ENCODE measurements at places on chromosomes 7 and 10.

- no peak for DNase-seq
Measured at GRCh38 chr7:39461263-39461820, 104.9 kb upstream of the YAE1 start.

GRCh38 chr10:9158675-9159074, 1104.2 kb downstream of the GATA3 start:
- no peak for DNase-seq

- DNase-seq = no peak
Measured at GRCh38 chr7:716222-716621, 10.3 kb upstream of the DNAAF5 start.

- no peak for DNase-seq
Measured at GRCh38 chr7:106365252-106366005, 80.6 kb upstream of the NAMPT start.

GRCh38 chr10:62456611-62457101, 82.5 kb downstream of the ZNF365 start:
- no peak for DNase-seq

- no peak for DNase-seq
Measured at GRCh38 chr7:29826530-29826822, 20.2 kb downstream of the WIPF3 start.

- peak; percentile 53 for DNase-seq
Measured at GRCh38 chr10:48605786-48606529, 1.1 kb upstream of the ARHGAP22 start.

GRCh38 chr10:132765435-132765834, 20.5 kb downstream of the NKX6-2 start:
- no peak for DNase-seq

DNA sequence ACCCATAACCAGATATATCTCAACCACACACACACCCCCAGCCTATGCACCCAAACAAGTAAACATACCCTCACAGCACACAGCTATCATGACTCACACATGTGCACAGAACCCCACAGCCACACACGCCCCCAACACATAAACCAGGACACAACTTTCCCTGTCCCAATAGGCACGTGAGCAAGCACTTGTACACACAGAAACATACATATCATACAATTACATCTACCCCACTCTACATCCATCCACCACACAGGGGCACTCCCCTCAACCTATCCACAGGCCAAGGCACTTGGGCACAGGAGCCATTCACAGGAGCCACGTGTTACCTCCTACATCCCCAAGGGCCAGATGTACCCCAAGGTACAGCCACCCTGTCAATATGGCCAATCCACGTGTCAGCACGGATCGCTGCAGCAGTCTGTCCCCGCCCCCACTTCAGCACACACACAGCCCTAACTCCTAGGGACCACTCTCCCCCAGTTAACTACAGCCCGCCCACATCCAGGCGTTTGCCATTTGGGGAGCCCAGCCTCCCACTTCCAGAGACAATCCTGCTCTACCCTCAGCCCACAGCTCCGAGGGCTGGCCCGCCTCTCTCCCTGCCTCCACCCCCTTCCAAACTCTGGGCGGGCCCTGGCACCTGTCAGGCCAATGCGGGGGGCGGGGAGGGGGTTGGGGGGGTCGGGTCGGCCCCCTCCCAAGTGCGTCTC, 163.5 kb downstream of the SH3PXD2A start:
- DNase-seq = no peak

DNA sequence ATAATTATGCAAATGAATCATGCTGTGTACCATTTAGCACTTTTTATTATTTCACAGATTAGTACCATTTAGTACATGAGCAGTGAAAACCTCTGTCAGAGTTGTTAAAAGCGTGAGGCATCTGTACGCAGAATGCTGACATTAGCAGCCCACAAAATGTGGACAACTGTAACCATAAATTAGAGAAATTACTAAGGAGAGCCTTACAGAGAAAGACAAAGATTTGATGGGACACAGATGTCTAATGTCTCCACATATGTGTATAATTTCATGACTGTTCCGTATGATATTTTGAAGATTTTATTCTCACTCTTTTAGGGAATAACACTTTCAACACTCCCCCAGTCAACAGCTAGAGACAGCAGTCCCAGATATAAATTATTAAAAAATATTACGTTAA, 414.0 kb upstream of the ANKRD30A start:
- no peak for DNase-seq

- no peak for DNase-seq
Measured at GRCh38 chr7:70779321-70779720, 352.6 kb upstream of the GALNT17 start.

DNA sequence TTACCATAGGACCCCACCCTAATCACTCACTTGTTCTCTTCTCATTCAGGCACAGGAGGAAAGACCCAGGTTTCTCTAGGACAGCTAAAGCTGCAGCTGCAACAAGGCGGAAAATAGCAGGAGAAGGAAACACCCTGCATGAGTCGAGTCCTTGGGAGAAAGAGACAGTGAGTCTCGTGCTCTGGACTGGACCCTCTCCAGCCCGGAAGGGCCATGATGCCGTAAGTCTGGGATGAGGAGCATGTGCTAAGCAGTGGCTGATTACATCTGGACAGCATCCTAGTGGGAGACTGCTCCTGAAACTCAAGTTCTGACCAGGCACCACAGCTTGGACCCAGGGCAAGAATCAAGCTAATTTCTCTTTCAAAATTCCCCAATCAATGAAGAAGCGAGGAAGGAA, 39.4 kb downstream of the FBXW4 start:
- DNase-seq = no peak

DNA sequence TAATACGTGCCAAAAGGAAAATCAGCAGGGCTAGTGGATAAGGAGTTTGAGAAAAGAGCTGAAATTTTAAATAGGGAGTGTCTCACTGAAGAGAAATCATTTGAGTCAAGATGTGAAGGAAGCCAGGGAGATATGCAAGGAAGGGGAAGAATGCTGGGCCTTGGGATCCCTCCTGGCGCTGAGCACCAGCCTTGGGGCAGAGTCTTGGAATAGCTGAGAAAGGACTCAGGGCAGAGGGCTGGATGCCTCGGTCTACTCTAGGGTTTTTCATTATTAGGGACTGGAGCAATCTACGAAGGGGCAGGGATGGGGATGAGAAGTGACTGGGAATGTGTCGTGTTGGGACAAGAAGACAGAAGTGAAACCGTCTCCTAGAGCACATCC, 484 bp downstream of the ZWINT start:
- DNase-seq = no peak

GRCh38 chr10:89389254-89389653, 3.2 kb upstream of the IFIT1 start:
- peak; percentile 32 for DNase-seq

- no peak for DNase-seq
Measured at GRCh38 chr7:153084278-153084677, 324.7 kb downstream of the ACTR3B start.

GRCh38 chr7:100211342-100211780, 8.4 kb upstream of the PVRIG start:
- no peak for DNase-seq

DNA sequence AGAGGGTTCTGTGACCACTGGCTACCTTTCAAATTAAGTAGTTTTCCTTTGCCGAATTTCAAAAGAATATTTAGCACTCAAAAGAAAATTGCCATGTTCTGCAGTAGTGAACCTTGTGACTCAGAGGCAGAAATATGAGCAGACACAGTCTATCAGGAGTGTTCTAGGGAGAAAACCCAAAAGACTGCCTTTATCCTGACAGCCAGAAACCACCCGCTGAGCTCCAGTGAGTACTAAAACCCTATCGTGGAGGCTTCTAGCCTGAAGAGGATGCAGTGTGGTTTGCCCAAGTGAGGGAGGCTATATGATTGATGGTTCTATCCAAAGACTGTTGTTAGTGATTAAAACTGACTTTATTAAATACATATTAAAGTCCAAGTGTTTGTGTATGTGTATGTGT, 21.9 kb downstream of the CHRM2 start:
- DNase-seq = peak; percentile 52

DNA sequence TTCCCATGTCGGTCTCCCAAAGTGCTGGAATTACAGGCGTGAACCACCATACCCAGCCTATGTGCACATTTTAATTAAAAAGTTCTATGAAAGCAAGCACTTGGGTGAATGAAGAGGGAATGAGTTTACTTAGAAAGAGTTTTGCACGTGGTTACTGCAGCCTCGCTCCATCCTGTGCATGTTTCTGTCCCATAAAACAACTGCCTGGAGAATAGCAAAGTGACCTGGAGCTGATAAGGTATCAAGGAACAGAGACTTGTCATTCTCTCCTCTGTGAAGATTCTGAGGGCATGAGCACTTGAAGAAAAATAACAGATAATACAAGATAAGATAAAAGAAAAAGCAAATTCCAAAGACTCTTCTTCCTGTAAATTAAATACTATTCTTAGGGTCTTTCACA, 112.2 kb upstream of the JCAD start:
- no peak for DNase-seq

DNA sequence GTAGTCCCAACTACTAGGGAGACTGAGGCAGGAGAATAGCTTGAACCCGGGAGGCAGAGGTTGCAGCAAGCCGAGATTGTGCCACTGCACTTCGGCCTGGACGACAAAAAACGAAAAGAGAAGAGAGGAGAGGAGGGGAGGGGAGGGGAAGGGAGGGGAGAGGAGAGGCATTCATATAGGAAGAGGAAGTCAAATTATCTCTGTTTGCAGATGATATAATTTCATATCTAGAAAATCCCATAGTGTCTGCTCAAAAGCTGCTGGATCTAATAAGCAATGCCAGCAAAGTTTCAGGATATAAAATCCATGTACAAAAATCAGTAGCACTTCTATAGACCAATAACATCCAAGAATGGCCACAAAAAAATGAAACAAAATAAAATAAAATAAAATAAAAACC, 120.3 kb downstream of the LMBR1 start:
- DNase-seq = no peak

DNA sequence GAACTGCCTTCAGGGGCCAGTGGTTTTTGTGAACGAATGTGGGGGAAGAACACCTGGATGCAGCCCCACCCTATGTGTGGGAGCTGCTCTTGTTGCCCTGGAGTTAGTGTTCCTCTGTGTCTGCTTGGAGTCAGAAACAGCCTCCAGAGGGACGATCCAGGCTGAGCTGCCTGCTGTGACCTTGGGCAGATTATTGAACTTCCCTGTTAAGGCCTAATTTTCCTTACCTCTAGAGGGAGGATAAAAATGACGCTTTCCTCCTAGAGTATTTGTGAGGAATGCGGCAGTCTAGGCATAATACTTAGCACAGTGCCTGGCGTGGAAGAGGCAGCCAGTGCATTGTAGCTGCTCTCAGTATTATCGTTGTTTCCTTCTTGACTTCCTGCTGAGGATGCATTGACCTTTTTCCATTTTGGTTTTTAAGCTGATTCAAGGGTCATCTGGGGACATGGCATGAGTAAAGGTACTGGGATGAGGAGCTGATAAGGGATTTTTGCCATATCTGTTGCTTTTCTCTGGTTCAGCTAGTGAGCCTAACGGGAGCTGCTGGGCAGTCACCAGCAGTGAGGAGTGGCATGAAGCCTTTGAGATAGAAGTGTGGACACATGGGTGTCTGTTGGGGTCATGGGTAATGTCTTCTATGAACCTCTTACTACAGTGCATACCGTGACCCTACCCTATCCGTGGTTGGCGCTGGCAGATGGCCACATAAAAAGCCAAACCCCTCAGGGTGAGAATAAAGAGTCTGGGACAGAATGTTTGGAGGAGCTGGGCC, 6.4 kb downstream of the ZFYVE27 start:
- DNase-seq = no peak

- no peak for DNase-seq
Measured at GRCh38 chr10:125980521-125981035, 84.2 kb downstream of the FANK1 start.

- DNase-seq = no peak
Measured at GRCh38 chr10:50565301-50566083, 58.3 kb downstream of the SGMS1 start.

GRCh38 chr10:73465978-73466726, 29.7 kb downstream of the PPP3CB start:
- DNase-seq = no peak

DNA sequence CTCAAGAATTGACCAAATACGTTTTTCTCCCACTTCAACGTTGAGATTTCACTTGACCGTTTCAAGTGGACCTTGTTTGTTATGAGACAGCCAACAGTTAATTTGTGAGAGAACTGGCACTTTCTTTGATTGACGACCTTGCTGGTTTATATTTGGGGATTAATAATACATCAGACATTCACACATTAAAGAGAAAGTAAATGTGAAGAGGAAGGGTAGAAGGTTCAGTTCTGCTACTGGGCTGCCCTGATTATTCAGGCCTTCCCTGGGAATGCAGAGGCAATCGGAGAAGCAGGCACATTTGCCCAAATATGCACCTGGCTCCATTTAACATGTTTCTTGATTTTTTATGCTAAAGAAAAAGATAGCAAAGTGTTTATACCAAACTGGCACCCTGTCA, 114.1 kb downstream of the POU6F2 start:
- DNase-seq = no peak

DNA sequence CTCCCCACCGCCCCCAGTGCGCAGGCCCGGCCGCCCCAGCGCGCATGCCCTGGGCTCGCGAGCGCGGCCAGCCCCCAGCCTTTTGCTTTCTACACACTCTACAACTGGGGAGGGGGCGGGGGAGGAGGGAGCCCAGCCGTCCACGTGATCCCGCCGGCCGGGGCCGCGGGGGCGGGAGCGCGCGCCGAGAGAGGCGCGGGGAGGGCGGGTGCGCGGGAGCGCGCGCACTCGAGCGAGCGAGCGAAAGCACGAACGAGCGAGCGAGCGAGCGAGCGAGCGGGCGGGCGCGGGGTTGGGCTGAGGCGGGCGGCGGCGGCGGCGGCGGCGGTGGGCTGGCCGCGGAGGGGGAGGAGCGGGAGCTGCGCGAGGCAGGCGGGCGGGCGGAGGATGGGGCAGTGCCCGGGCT, at the start of gene AUTS2:
Gene AUTS2 (plus strand): TSS at position 395 of the 406 bp plus-strand sequence. CDS start 1,179 bp downstream, outside the sequence.
- peak; percentile 90 for DNase-seq

GRCh38 chr10:5971886-5972285, 5.5 kb downstream of the IL15RA start:
- DNase-seq = no peak

DNA sequence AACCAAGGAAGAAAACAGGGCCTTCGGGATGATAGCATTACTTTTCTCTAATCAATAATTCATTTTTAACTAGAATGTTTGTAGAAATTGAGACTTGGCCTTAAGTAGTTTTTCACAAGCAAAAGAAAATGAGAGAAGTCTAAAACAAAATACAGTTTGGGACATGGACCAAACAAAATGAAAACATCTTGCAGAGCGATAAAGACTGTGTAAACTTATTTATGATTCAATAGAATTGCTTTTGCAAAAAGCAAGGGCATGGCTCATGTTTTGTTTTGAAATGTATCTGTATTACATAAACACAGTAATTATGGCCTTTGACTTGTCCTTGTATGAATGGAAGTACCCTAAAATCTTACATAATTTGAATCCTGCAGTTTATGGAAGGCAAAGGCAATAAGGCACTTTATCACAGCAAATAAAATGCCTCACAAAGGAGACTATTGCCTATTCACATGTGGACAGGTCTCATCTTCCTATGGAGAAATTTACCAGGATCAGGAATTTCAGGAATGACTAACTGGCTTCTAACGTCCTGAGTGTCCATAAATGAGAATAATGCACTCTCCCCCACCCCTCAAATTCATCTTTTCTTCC, 295.2 kb downstream of the PTEN start:
- no peak for DNase-seq
